ENCODE measurements at places on chromosomes 3 and 15.

GRCh38 chr15:63987796-63988378 is 58.4 kb downstream of the DAPK2 start:
- DNase-seq: peak; percentile 15

DNA sequence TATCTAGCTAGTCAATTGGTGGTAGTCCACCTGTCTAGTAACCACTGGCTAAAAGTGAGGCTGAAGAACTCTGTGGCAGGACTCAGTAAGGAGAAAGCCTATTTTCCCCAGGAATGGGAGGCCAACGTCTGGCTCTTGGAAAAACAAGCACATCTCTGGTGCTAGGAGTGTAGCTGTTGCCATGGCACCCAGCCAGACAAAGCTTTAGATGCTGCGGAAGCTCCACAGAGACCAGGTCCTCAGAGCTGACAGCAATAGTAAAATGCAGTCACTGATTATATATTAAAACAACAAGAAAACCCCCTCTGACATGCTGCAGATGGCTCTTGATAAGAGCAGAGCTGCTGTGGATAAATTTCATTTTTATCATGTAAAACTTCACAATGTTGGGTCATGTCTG is 124.9 kb upstream of the STRIT1 start:
- DNase-seq: peak; percentile 91

DNA sequence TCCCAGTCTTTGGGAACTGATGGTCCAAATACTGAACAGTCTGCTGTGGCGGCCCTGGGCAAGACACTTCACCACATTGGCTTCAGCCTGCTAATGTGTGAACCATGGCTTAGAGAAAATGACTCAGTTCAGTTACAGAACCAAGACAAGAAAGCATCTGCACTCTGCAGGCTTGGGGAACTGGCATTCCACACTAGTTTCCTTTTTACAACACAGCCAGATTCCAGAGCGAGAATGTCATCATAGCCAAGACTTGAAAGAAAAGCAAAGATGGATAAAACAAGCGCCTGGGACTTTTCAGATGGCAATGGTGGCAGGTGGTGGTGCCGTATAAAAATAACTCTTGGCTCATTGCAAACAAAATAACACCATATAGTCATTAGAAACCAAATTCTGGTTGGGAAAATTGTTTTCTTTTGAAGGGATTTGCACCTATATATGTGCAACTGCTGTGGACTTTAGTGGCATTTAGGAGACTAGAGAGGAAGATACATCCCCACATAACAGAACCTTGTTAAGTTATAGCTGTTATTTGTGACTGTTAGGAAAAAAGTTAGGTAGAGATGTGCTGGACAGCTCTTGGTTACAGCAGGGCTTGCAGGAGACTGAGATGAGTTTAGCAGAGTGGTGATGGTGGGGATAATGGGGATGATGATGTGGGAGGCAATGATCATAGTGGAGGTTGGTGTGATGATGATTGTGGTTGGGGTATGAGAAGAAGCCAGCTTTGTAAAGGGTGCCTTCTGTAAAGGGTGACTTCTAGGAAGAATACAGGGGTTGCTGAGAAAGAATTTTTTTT is 273.6 kb downstream of the THRB start:
- DNase-seq: no peak

DNA sequence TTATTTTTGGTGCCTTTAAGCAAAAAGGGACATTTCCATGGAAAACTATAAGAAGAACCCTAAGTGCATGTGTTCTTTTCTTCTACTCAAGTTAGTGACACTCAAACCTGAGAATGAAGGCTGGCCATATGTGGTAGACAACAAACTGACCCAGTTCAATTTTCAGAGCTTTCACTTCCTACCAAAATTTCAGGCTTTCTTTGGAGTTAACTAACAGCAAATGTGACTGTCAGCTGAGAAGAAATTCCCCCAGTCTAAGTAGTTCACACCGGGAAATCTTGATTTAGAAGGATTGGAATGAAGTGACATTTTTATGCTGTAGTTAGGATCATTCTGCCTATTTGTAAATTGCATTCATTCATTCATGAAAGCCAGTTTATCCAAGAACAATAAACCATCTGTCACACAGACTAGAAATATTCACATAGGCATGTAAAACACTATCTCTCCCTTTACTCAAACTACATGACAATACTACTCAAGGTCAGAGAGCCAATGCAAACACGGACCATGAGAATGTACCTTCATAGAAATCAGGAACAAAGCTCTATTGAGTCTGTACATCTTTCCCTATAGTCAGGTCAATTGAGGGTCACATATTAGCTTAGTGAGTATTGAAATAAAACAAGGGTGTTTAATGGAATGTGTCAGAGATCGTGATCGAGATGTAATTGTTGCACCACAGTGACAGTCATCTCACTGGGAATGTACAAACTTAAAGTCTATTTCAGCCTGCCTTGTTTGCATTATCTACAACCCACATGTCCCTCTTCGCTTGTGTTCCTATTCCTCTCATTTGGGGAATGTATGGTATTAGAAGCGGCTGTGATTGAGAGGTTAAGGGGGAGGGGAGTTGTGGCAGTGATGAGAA is 113.8 kb upstream of the TGFBR2 start:
- no peak for DNase-seq

- DNase-seq: no peak
Observed at GRCh38 chr15:81286621-81287121, 37.3 kb downstream of the STARD5 start.

DNA sequence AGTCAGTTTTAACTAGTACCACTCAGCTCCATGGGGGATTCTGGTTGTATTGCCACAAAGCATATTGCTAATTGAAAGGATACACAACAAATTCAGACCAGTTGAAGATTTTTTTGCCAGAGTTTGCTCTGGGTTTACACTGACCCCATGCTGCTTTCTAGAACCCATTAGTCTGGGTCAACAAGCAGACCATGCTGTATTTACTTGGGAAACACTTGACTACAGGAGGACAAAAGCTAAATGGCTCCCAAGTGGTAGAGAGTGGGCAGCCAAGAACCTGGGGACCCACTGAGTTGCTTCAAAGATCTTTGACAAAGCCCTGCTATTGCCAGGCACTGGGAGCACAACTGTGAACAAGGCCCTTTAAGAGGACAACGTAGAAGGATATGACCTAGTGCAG is 86.8 kb upstream of the PSMD6 start:
- DNase-seq: no peak

DNA sequence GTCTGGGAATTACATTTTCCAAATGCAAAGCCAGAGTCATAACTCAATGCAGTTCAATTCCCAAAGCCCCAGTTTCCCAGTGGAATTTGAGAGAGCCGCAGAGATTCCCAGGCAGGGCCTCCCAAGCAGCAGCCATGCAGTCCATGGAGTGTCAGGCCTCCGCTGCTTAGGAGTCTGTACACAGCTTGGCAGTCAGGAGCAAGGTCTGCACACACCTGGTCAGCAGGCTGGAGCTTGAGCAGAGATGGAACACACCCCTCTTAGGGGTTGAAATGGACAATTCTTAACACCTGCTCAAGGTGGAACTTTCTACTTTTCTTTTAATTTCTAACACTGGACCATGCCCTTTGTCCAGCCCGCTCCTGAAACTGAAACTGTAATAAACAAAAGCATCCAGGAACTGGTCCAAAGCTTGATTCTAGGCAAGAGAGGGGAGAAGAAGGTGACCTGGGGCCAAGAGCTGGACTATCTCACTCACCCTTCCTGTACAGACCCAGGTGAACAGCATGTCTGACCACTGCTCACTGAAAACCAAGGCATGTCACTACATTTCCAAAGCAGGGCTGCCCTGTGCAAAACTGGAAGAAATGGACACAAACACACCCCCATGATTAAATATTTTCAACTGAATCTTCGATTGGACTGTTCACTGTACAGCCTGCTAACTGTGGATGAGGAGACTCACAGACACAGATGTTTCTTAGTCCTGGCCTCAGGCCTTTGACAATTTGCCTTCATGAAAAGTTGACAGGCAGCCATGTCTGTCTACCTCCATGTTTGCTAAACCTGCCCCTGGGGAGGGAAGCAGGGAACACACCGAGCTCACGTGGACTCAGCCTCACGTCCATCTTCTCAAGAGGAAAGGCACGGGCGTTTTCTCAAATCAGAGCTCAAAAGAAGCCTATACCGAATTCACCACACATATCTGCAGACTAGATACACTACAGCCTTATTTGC is 48.6 kb upstream of the DUSP7 start:
- no peak for DNase-seq

DNA sequence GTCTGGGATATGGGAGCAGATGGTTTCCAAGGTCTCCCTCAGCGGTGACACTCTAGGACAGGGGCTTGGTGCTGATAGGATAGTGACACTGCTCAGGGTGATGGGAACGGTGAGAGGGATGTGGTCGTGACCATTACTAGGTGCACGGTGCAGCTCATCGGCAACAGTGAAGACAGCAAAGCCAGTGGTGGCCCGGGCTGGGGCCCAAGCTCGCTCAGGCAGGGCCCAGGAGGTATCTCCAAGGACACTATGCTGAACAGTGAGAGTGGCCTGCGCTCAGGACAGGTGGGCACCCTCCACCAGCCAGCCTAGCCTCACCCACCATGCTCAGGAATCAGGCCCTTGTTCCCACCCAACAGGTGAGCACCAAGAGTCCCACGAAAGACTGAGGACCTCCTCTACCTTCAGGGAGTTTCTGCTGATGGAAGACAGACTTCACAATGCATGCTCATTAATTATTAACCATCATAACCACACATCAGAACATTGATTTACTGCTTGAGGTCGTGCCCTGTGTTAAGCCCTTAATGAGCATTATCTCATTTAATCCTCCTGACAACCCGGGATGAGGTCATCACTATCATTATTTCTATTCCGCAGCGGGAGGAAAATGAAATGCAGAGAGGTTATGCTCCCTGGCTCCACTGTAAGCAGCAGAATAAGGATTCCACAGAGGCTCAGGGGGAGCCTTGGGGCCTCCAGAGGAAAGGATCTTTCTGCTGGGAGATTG is 269.4 kb downstream of the UACA start:
- peak; percentile 51 for DNase-seq

DNA sequence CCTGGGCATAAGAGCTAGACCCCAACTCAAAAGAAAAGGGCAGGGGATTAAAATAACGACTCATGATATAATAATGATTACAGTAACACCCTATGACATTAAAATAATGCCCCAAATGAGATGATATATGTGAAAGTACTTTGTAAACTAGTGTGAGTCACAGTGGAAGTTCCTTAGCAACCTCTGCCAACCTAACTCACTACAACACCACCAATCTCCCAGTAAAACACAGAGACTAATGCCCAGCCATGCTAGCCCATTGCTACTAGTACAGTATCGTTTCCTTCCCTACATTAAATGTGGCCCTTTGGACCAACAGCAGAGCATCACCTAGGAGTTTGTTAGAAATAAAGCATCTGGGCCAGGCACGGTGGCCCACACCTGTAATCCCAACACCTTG is 11.2 kb upstream of the ADAMTS7 start:
- DNase-seq: no peak

Data from NCI-H524 (cell line).